ENCODE measurements at places on chromosomes 16 and 17.

DNA sequence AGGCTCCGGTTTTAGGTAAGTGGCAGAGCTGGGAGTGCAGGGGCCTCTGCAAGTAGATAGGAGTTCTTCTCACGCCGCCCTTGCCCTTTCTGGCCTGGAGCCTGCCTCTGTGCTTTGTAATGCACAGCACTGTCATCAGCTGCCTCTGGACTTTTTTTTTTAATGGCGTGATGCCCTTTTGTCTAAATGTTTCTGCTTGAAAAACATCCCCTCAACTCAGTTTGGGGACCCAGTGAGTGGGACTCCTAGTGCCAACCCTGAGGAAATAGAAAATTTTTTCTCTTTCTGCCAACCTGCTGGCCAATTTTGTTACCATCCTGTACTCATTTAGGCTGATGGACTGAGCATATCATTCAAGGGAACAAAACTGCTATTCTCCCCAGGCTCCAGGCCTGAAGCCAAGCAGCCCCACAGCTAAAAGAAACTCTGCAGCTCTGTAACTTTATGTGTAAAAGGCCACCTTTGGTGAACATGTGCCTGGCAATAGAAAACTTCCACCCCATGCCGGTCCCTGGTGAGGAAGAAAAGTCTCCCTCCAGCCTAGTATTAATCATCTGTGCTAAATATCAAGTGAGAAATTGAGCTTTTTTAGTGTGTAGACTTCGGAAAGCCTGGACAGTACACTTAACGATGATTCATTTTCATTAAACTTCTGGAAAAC lies 22.5 kb downstream of the SLC6A2 start:
- DNase-seq: no peak

DNA sequence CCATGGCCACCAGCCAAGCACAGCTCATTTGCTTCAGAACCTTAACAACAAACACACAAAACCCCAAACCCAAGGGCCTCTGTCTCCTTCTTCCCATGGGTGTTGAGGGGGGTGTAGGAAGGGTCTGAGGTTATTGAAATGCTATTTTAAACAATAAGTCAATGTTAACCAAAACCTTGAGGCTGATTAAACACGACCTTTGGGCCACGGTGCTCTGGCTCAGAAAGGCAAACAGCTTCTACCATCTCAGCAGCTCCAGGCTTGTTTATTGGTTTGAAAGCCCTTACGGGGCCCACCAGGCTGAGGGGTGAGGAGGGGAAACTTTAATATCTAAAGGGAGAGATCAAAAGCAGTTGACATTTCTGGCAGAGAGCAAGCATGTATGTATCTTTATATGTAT lies 185.7 kb upstream of the IRX6 start:
- no peak for DNase-seq

GRCh38 chr16:88345721-88346560 lies 36.8 kb upstream of the ZNF469 start:
- DNase-seq: no peak

DNA sequence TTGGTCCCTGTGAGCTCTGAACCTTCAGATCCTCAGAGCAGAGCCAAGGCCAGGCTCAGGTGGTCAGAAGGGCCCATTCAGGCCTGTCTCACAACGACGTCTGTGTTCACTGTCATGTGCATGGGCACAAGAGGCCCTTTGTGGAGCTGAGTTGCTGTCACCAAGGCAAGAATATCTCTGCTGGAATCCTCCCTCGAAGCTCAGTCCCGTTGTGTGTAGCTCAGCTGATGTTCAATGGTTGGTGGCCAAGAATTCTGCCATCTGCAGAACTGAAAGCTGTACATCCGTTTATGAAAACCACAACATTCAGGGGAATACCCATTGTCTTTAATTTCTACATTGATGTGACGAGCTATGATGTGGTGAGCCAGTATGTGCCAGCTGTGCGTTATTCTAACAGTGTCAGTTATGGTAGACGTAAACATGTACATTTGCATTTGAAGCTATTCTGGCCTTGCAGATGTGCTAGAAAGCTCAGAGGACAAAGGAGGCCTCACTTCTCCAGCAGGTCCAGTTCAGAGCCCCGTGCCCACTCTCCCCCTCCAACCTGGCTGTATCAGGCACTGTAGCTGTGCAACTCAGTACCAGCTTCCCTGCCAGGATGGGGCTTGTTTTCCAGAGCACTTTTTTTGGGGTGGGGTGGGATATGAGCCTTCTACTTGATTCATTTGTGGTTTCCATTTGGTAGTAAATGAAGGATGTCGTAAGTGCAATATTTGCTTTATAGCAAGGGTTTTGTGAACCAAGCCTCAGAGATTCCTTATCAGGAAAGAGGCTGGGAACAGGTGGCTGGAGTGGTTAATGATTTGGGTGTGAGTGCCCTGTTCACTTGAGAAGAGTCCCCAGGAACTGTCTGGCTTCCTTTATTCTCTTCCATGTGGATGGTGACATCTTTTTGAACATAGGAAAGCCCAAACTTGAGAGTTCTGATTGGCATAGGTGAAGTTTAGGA lies 56.1 kb downstream of the B9D1 start:
- DNase-seq: no peak

DNA sequence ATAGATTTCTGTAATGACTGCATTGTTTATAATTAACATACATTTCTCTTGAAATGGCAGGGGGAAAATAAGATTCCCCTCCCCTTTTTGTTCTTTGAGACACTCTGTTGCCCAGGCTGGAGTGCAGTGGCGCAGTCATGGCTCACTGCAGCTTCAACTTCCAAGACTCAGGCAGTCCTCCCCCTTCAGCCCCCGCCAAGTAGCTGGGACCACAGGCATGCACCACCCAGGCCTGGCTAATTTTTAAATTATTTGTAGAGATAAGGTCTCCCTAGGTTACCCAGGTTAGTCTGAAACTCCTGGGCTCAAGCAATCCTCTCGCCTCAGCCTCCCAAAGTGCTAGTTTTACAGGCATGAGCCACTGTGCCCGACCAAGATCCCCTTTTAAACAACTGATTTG lies 67.7 kb downstream of the KATNIP start:
- DNase-seq: no peak

DNA sequence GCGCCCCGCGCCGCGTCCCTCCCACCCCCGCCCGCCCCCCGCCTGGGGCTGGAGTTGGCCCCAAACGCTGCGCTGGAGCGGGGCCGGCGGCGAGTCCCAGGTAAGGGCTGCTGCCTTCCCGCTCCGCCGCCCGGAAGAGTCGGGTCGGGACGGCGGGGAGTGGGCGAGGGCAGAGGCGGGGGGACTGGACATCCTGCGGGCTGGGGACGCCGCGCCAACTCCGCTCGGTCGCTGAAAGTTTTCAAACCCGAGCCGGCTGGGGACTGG lies 469 bp downstream of the GPRC5C start:
- DNase-seq: peak; percentile 73

DNA sequence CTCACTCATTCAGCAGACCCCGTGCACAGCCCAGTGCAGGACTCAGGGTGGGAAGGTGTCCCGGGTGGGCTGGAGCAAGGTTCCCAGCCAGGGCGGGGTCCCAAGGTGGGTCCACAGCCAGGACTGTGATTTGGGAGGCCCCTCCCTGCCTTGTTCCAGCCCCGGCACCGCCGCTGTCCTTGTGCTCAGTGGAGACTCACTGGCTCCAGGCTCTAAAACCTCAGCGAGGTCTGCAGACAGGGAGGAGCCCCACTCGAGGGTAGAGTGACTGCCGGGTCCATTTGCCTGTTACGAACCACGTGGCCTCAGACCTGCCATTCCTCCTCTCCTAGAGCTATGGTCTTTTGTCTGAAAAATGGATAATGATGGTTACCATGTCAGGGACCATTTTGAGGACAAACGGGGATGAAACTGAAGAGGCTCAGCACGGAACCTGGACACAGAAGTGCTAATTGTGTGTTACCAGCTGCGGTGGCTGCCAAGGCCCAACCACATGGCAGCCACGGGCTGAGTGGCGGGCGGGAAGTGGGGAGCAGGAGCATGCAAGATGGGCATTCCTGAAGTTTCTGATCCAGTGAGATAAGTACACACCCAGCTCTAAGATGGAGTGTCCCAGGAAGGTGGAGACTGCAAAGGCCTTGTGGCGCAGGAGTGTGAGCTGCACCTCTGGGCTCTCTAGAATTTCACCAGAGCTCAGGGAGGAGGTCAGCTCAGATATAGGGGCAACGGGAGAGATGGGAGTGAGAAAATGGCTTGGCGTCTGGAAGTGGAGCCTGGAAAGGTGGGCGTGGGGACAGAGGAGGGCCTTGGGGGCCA lies 317.6 kb downstream of the SEC14L1 start:
- no peak for DNase-seq
